CD4-positive, alpha-beta T cell treated with Interleukin-17A for 4 hours (primary cell): ENCODE measurements at places on chromosomes 2 and 18.

DNA sequence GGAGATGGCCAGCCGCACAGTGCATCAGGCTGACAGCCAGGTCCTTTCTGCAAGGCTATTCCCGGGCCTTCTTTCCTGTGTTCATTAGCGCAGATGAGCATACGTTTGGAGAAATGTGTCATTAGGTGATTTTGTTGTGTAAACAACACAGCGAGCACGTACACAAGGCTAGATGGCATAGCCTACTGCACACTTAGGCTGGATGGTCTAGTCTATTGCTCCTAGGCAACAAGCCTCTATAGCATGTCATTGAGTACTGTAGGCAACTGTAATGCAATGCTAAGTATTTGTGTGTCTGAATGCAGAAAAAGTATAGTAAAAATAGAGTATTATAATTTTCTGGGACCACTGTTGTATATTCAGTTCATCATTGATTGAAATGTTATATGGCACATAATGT lies 50.9 kb upstream of the PHLPP1 start:
- DNase-seq, result no peak

GRCh38 chr2:19879120-19879519 lies 22.7 kb downstream of the TTC32 start:
- no peak for DNase-seq

GRCh38 chr18:10121028-10121427 lies 207.2 kb downstream of the VAPA start:
- no peak for DNase-seq

GRCh38 chr2:104831742-104832141 lies 22.2 kb upstream of the POU3F3 start:
- DNase-seq, result no peak

DNA sequence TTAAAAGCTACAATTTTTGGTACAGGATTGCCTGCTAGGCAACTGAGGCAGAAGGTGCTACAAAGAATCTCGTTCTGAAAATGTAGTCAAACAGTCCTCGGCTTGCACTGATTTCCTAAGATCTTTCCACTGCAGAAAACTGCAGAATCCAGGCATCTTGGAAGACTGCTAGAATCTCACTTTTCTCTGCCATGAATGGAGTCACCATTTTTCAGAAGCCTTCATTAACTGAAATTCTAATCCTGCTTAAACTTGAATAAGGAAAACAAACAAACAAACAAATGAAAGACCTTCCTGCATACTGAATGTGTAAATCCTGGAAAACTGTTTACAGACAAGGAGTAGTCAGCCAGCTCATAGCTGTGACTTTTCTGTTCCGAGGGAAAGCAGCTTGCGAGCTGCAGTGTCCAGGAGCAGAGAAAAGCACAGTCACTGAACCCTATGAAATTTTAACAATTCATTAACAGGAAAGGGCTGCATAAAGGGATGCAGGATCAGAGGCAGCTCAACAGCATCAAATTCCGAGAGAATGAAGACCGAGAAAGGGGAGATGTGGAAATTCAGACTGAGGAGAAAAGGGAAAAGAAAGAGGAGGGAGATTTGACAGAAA lies 210.5 kb upstream of the PIK3C3 start:
- no peak for DNase-seq

GRCh38 chr2:229660391-229660790 lies 54.0 kb downstream of the DNER start:
- DNase-seq, result no peak

- DNase-seq, result no peak
Measured at GRCh38 chr2:117401582-117401981, 412.9 kb upstream of the DDX18 start.

DNA sequence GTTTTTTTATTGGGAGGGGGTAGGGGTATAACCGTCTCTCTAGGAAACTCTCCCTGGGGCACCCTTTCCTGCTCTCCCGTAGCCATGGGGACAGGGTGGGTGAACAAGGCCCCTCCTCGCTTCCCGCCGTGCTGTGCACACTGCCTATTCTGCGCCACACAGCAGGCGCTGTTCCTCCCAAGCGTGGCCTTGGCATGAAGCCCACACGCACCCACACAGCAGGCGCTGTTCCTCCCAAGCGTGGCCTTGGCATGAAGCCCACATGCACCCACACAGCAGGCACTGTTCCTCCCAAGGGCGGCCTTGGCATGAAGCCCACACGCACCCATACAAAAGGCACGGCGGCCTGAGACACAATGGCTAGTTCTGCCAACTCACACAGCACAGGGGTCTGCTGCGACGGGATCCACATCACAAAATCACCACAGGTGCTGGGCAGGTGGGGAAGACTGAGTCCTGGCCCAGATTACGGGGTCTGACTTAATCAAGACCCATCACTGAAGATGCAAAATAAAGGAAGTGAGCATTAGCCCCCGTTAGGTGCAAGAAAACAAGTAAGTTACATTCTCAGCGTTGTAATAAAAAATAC lies 46.6 kb upstream of the TPO start:
- DNase-seq, result peak; percentile 34

DNA sequence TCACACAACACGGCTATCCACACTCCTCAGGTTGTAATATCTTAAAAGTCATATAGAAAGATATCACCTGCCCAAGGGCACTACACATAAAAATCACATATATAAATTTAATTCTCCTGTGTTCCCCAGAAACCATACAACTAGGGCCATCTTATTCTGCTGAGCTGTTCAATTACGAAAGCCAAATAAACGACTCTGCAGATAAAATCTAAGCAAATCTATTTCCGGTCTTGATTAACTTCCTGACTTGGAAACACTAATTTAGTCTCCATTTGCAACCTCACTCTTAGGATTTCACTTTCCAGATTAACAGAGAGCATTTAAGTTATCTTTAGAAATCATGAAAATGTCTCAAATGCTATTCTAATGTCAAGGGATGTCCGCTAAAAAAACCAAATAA lies 23.9 kb upstream of the STK17B start:
- no peak for DNase-seq

DNA sequence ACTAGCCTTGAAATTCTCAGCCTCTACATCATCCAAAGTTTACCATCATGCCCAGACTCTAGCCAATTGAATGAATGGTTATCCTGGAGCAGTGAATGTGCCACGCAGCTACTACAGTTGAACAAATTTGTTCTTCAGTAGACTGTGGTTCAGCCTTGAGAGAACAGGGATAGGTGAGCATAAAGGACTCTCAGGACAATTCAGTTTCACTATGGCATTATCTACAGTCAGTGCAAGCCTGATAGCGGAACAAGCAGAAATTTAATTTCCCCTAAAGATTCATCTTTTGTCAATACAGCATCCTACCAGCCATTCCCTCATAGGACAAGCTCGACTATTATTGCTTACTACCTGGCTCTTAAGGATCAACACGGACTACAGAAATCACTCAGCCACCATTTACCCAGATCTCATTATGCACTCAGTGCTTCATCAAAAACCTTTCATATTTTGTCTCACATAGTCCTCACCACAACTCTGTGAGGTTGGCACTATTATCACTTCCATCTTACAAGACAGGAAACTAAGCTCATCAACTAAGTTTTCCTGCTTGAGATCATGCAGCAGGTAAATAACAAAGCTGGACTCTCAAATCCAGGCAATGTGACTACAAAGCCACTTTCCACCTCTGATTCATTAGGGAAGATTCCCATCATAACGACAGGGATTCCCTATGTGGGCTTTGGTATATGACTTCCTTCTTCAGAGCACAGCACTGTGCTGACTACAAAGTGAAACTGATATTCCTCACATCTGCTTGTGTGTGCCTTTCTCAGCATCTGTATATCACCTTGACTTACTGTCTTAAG lies 181.5 kb upstream of the ACVR2A start:
- peak; percentile 17 for DNase-seq

DNA sequence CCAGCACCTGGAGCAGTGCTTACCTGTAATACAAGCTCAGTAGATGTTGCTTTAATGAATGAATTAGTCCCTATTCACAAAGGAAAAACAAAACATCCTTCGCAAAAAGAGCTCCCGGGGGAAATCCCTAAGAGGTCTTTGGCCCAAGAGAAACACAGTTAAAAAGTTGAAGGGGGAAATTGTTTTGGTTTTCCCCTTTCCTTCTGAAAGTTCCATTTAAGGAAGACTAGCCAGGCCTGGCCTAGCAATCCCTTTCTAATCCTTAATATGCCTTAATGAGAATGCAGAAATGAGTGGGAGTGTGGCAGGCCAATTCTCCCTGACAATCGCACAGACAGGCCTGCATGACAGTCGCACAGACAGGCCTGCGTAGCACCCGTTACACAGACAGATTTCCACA lies 33.5 kb upstream of the REL start:
- DNase-seq, result no peak

DNA sequence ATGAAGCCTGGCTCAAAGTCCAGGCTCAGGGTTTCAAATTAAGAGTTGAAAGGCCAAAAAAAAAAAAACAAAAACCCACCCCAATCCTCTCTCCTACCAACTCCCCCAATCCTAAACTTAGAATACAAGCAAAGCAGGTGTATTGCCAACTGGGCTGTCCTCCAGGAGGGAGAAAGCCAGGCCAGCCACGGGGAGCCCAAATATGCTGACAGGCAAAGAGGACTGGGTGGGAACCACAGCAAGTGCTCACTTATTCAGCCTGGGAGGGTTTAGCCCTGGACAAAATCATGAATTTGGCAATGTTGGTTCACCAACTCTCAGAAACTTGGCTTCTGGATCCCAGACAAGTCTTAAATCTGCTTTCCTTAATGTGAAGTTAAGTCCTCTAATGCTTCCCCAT lies 36.5 kb downstream of the GKN2 start:
- no peak for DNase-seq

DNA sequence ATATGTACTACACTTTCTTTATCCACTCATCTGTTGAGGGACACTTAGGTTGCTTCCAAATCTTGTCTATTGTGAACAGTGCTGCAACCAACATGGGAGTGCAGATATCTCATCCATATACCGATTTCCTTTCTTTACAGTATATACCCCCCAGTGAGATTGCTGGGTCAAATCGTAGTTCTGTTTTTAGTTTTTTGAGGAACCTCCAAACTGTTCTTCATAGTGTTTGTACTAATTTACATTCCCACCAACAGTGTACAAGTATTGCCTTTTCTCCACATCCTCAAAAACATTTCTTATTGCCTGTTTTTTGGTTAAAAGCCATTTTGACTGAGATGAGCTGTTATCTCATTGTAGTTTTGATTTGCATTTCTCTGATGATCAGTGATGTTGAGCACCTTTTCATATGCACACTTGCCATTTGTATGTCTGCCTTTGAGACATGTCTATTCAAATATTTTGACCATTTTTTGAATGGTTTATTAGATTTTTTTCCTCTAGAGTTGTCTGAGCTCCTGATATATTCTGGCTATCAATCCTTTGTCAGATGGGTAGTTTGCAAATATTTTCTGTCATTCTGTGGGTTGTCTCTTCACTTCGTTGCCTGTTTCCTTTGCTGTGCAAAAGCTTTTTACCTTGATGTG lies 12.2 kb downstream of the PLEK start:
- no peak for DNase-seq

GRCh38 chr18:35635170-35635569 lies 53.6 kb downstream of the GALNT1 start:
- no peak for DNase-seq

GRCh38 chr18:25457126-25457525 lies 105.2 kb upstream of the ZNF521 start:
- DNase-seq, result no peak

GRCh38 chr2:36696533-36696932 lies at the start of gene VIT:
TSS of gene VIT (plus strand) at chr2:36696707. CDS start at chr2:36716371, 19,664 bp downstream.
- DNase-seq, result no peak

DNA sequence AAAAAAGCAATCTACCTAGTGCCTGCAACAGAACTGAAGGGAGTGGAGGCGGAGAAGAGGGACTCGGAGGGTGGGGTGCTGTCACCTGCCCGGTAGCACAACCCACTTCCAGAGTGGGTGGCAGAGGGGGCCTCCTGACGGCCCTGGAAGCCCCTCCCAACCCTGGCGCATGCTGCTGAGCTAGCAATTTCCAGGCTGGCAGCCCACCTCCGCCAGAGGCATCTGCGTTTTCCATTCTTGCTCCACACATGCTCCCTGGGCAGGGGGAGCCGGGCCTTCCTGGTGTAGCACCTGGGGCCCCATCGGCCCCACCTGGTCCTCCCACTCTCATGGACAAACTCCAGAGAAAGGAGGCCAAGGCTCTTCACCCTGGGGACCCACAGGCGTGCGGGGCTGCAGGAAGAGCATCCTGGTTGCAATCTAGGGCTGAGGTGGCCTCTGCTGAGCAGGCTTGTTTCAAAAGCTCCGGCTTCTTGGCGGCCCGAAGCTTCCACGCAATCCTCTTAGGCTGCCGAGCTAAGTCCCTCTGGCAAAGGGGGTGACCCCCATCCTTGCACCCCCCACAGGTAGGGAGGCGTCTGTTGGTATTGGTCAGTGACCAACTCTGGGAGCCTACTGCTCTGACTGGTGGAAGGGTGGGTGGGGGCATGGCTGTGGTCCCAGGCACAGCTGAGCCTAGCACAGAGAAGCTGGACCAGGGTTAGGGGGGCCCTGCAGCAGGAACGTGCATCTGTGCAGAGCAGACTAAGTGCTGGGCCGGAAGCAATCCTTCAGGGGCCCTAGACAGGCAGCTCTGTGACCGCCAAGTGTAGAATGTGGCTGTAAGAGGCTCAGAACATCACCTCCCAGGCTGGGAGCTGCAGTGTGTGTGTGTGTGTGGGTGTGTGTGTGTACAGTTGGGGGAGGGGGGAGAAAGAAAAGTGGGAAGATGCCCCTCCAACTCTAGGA lies 2.6 kb downstream of the HS6ST1 start:
- peak; percentile 7 for DNase-seq

DNA sequence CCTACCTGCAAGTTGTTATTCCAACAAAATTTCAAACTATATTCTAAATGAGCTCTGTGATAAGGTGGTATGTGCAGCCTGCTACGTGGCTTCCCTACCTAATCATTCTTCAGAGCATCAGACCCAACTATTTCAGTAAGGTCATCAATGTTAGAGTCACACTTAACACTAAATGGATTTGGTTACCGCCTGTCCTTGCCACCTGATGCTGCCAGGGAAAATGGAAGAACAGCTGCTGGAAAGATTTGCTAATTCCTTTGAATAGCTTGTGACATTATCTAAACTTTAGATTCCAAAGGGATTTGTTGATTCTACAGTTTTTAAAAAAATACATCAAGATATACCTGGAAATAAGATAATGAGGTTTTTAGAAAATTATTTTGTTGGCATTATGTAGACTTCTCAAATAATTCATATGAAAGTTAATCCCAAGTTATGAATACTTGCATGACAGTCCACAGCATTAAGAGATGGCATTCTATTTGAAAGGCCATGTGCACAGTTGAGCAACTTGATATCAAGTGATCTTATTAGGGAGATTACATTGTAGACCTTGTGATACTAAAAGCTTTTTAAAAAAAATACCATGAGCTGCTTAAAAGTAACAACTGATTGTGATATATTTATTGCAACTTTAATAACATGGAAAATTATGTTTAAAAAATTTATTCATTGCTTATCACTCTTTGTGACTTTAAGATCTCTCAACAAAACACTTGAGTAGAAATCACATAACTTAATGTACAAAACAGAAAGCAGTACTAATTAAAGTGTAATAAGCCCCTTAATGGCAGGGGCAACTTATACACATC lies 98.3 kb upstream of the UGP2 start:
- DNase-seq, result no peak

GRCh38 chr18:25737710-25738311 lies 352.6 kb downstream of the SS18 start:
- DNase-seq, result no peak

GRCh38 chr18:74773171-74773624 lies 175.5 kb downstream of the ZNF407 start:
- no peak for DNase-seq

- no peak for DNase-seq
Measured at GRCh38 chr2:131063501-131064283, 29.6 kb downstream of the FAM168B start.
